Peyer's patch (tissue), 4 donors: ENCODE measurements at places on chromosomes 6 and 20. TPM values are rescaled to one million over a fixed set of nuclear protein-coding genes. Genes with fewer than 3 reads are reported as not detected.

Gene SRMS
- not detected for total RNA-seq

Gene NTSR1
- total RNA-seq: not detected

Gene SLC22A2
- not detected for total RNA-seq

Gene SLPI
- 12.8 TPM for total RNA-seq

Gene OR12D3
- total RNA-seq: not detected

DNA sequence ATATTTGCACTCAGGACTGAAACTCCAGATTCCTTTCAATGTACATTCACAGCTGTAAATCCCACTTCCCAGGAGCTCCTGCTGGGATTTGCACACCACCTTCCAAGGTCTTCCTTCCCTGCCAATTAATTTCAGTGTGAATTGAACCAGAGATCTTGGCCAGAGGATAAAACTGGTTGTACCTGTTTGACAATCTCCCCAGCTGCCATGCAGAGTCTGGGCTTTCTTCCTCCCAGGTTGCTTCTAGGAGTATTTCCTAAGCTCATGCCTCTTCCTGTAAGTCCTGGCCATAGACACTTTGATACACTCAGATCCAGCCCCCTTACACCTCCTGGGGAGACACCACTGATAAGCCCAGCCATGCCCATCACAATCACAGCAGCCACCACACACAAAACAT is 15.6 kb downstream of the MAFB start:
- no peak overlapping the region for H3K27ac ChIP-seq
- no peak overlapping the region for H3K4me3 ChIP-seq
- no peak for DNase-seq
- no peaks in the 10 kb centered on the region for H3K27me3 ChIP-seq
- no peaks in the 10 kb centered on the region for H3K36me3 ChIP-seq

DNA sequence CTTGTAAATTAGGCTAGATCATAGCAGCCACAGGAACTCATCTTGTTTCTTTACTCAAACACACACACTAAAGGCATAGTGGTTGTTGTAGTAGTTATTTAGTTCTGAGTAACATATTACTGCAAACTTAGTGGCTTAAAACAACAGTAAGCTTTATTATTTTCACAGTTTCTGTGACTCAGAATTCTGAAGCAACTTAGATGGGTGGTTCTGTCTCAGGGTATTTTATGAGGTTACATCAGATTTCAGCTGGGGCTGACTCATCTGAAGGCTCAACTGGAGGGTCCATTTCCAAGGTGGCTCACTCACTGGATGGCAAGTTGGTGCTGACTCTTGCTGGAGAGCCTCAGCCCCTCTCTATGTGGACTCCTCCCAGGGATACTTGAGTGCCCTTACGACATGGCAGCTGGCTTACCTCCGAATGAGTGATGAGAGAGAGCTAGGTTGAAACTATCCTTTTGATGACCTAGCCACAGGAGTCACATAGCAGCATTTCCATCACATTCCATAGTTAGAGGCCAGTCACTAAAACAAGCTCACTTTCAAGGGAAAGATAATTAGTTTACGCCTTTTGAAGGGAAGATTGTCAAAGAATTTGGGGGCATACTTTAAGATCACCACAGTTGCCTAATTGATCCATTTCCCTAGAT is 136.5 kb upstream of the PRND start:
- H3K27ac ChIP-seq: no peak overlapping the region
- DNase-seq: no peak
- no peaks in the 10 kb centered on the region for H3K27me3 ChIP-seq
- no peaks in the 10 kb centered on the region for H3K4me1 ChIP-seq
- no peaks in the 10 kb centered on the region for H3K36me3 ChIP-seq
- no peak overlapping the region for H3K4me3 ChIP-seq

GRCh38 chr6:130183271-130184222 is 39.2 kb downstream of the SAMD3 start:
- no peaks in the 10 kb centered on the region for H3K4me1 ChIP-seq
- H3K4me3 ChIP-seq: no peak overlapping the region
- H3K27ac ChIP-seq: peak overlapping the region; percentile 19
- no peak for DNase-seq
- H3K36me3 ChIP-seq: no peaks in the 10 kb centered on the region

- H3K27ac ChIP-seq: no peak overlapping the region
- H3K4me3 ChIP-seq: no peak overlapping the region
- H3K4me1 ChIP-seq: no peaks in the 10 kb centered on the region
- H3K36me3 ChIP-seq: no peaks in the 10 kb centered on the region
Measured at GRCh38 chr20:3340443-3340842, 67.0 kb downstream of the DNAAF9 start.

GRCh38 chr20:36777167-36777566 is 3.6 kb upstream of the DSN1 start:
- no peaks in the 10 kb centered on the region for H3K4me1 ChIP-seq
- H3K4me3 ChIP-seq: no peak overlapping the region
- H3K27ac ChIP-seq: no peak overlapping the region
- no peaks in the 10 kb centered on the region for H3K27me3 ChIP-seq
- H3K36me3 ChIP-seq: no peaks in the 10 kb centered on the region

- H3K4me3 ChIP-seq: no peak overlapping the region
- DNase-seq: no peak
- no peak overlapping the region for H3K27ac ChIP-seq
Measured at GRCh38 chr6:4253604-4254231, 118.3 kb upstream of the ECI2 start.

DNA sequence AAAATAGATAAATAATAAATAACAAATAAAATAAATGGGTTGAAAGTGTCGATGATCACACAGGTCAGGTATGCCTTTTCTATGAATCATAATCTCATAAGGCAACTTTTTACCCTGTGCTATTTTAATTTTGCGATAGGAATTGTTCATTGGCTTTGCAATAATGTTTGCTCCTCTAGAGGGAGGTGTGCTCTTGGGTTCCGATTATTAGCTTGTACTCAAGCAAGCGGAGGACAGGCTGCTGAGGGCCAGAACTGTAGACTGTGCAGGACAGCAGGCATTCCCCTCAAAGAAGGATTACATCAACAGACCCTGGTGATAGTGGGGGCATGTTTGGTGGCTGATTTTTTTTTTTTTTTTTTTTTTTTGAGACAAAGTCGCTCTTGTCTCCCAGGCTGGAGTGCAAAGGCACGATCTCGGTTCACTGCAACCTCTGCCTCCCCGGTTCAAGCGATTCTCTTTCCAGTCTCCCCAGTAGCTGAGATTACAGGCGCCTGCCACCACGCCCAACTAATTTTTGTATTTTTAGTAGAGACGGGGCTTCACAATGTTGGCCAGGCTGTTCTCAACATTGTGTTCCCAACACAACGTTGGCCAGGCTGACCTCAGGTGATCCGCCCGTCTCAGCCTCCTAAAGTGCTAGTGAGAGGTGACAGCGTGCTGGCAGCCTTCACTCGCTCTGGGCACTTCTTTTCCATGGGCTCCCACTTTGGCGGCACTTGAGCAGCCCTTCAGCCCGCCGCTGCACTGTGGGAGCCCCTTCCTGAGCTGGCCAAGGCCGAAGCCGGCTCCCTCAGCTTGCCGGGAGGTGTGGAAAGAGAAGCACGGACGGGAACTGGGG is 35.6 kb downstream of the RIOK1 start:
- H3K4me1 ChIP-seq: no peaks in the 10 kb centered on the region
- H3K27ac ChIP-seq: no peak overlapping the region
- no peak overlapping the region for H3K4me3 ChIP-seq
- H3K36me3 ChIP-seq: no peaks in the 10 kb centered on the region
- no peaks in the 10 kb centered on the region for H3K27me3 ChIP-seq
- no peak for DNase-seq

DNA sequence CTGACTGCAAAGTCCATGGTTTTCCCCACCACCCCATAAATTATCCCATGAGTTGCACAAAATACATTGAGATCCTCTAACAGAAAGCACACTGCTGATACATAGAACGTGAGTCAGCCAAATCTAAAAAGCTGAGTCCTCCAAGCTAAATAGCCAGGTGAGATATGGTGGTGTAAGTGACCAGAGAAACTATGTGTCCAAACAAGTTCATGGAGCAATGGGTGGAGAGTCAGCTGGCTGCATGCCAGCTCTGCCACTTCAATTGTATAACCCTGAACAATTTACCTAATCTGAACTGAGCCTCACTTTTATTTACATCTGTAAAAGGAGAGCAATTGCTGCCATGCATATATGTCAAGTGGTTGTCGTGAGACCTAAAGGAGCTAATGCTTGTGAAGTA is 9.7 kb downstream of the SNAP25 start:
- DNase-seq: no peak
- no peak overlapping the region for H3K27ac ChIP-seq
- H3K4me1 ChIP-seq: no peaks in the 10 kb centered on the region
- no peaks in the 10 kb centered on the region for H3K36me3 ChIP-seq
- no peak overlapping the region for H3K4me3 ChIP-seq
- no peaks in the 10 kb centered on the region for H3K27me3 ChIP-seq

DNA sequence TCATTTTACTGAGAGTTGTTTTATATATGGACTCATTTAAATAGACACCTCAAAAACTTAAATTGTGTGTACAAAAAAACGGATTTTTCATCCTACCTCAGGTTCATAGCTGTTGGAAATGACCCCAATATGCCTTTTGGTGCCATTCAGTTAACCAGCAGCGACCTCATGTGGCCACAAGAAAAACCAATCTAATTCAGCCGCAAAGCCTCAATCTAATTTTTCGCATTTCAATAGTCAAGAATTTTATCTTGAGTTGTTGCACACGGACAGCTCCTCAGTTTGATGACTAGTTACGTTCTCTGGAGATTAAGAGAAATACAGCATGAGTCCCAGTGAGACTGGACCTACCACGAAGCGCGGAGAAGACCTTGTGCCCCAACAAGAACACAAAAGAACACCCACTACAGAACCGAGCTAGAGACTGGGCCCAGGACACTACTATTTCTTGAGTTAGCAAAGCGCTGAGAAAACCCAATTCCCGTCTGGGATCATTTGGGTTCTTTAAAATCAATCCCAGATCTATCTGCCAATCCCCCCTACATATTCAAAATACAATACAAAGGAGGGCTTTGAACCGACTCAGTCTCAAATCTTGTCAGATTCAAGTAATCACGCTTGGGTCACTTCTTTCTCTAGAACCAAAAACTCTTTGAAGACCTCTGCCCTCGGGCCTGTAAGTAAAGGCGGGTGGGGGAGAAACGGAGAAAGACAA is 1.1 kb downstream of the TCP11 start:
- H3K4me3 ChIP-seq: no peak overlapping the region
- H3K27ac ChIP-seq: no peak overlapping the region
- H3K4me1 ChIP-seq: peaks cover 2% of the 10 kb centered on the region
- no peaks in the 10 kb centered on the region for H3K27me3 ChIP-seq

DNA sequence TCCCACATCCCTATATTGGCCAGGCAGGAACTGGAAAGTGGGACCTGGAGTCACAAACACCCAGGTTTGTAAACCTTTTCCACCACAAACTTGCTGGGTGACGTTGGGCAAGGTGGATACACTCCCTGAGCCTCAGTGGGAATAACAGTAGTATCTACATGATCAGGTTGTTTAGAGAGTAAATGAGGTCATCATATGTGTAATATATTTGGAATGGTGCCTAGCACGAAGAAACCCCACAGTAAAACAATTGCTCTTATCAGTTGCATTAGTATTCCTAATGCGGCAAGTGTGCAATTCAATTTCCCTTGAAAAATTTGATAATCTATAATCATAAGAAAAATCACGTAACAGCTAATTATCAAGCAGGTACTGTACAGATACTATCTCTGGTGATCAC is 51.9 kb downstream of the HIVEP2 start:
- no peaks in the 10 kb centered on the region for H3K36me3 ChIP-seq
- H3K27ac ChIP-seq: no peak overlapping the region
- H3K4me1 ChIP-seq: no peaks in the 10 kb centered on the region
- no peak overlapping the region for H3K4me3 ChIP-seq

GRCh38 chr6:157225575-157225995 is 97.7 kb downstream of the TMEM242 start:
- DNase-seq: no peak
- no peak overlapping the region for H3K4me3 ChIP-seq
- no peaks in the 10 kb centered on the region for H3K36me3 ChIP-seq
- H3K4me1 ChIP-seq: peaks cover 9% of the 10 kb centered on the region
- no peaks in the 10 kb centered on the region for H3K27me3 ChIP-seq
- H3K27ac ChIP-seq: no peak overlapping the region

DNA sequence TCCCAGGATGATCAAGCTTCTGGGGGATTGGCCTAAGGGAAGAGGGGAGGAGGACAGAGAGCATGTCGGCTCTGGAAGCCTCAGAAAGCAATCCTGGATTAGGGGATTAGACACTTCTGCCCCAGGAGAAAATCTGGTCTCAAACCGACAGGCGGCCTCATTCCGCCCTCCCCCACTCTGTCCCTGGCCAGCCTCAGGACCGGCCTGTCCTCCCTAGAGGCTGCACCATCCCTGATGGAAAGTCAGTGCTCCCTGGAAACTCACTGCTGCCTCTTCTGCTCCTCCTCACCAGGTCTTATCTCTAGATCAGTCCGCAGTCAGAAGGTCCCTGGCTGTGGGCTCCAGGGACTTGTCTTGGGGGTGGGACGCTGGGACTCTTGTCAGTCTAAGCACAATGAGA is 905 bp upstream of the SLC12A5 start:
- no peak for DNase-seq
- H3K27me3 ChIP-seq: no peaks in the 10 kb centered on the region
- no peak overlapping the region for H3K4me3 ChIP-seq
- no peak overlapping the region for H3K27ac ChIP-seq
- H3K36me3 ChIP-seq: no peaks in the 10 kb centered on the region

GRCh38 chr6:31580438-31580740 is 1.8 kb downstream of the LTB start:
- peak overlapping the region; percentile 76 for H3K27ac ChIP-seq
- DNase-seq: no peak
- H3K4me3 ChIP-seq: peak overlapping the region; percentile 78
- peaks cover 13% of the 10 kb centered on the region for H3K4me1 ChIP-seq
- H3K27me3 ChIP-seq: no peaks in the 10 kb centered on the region

GRCh38 chr6:46862381-46862780 is 59.4 kb downstream of the ADGRF5 start:
- no peaks in the 10 kb centered on the region for H3K4me1 ChIP-seq
- H3K27ac ChIP-seq: no peak overlapping the region

DNA sequence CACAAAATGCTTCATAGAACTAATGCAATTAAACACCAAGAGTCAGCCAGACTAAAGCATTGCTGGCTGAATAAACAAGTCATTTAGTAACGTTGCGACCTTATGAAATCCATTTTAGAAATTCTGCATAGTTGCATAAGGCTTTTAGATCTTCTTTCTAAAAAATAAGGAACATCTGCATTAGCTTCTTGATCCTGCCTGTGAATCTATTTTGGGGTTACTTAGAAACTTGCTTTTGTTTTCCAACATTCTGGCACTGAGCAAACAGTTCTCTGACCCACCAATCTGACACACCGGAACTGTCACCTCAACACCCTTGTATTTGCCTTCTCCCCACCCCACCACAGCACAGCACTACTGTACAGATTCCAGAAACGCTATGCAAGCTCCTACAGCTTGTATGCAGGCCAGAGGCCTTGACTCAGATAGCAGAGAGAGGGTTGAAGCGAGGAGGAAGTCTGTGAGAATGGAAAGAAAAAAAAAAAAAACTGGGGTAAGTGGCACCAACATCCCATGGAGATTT is 55.0 kb downstream of the KIF13A start:
- peak overlapping the region; percentile 27 for H3K27ac ChIP-seq
- no peak for DNase-seq
- no peak overlapping the region for H3K4me3 ChIP-seq
- no peaks in the 10 kb centered on the region for H3K36me3 ChIP-seq
- no peaks in the 10 kb centered on the region for H3K27me3 ChIP-seq

- DNase-seq: no peak
- no peaks in the 10 kb centered on the region for H3K27me3 ChIP-seq
- H3K36me3 ChIP-seq: no peaks in the 10 kb centered on the region
- H3K4me1 ChIP-seq: no peaks in the 10 kb centered on the region
Measured at GRCh38 chr20:38581013-38581412, at the start of gene ADIG. TSS of gene ADIG (plus strand) at chr20:38581197. CDS start at chr20:38581251, 54 bp downstream.

- H3K27me3 ChIP-seq: no peaks in the 10 kb centered on the region
- H3K4me1 ChIP-seq: no peaks in the 10 kb centered on the region
- DNase-seq: peak; percentile 59
- no peaks in the 10 kb centered on the region for H3K36me3 ChIP-seq
Measured at GRCh38 chr6:116461932-116462885, 1.0 kb downstream of the CALHM6 start.
